ENCODE measurements at places on chromosomes 1 and 21.

- DNase-seq, result peak; percentile 21
These were observed 231.6 kb downstream of the NRIP1 start for GRCh38 chr21:14833241-14833640.

GRCh38 chr1:44254392-44254910 is 41.2 kb downstream of the DMAP1 start:
- DNase-seq, result no peak

- DNase-seq, result no peak
These were observed 239.5 kb downstream of the FOXD2 start for GRCh38 chr1:47677241-47677940.

GRCh38 chr1:6867729-6868659 is 82.7 kb downstream of the CAMTA1 start:
- no peak for DNase-seq

GRCh38 chr1:208643005-208643597 is 398.9 kb upstream of the PLXNA2 start:
- no peak for DNase-seq
